Activated CD4-positive, alpha-beta T cell treated with anti-CD3 and anti-CD28 coated beads for 4 hours (primary cell): ENCODE measurements at places on chromosomes 12 and 14.

DNA sequence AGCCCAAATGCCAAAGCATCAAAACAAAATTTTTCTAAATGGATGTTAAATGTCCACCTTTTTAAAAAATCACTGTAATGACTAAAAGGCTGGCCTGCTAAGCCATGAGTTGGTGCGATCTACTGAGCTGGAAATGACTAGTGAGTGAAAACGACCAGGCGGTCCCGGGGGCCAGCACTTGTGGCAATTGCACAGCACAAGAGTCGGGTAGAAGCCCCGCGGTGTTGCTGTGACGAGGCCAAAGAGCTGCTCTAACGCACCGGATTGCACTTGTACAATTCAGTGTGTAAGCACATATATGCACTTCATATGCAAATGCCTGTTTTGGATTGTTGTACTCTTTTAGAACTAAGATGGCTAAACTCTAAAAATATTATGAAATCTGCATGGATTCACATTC, 64.1 kb upstream of the DYNC1H1 start:
- DNase-seq: no peak

DNA sequence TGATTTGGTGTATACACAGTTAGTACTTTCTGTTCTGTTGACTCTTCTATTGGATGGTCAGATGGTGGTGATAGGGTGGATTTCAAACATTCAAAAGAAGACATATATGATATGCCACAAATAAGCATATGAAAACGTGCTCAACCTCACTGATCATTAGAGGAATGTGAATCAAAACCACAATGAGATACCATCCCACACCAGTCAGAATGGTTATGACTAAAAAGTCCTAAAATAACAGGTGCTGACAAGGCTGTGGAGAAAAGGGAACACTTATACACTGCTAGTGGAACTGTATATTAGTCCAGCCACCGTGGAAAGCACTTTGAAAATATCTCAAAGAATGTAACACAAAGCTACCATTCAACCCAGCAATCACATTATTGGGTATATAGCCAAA, 425.5 kb downstream of the C12orf50 start:
- DNase-seq: no peak

DNA sequence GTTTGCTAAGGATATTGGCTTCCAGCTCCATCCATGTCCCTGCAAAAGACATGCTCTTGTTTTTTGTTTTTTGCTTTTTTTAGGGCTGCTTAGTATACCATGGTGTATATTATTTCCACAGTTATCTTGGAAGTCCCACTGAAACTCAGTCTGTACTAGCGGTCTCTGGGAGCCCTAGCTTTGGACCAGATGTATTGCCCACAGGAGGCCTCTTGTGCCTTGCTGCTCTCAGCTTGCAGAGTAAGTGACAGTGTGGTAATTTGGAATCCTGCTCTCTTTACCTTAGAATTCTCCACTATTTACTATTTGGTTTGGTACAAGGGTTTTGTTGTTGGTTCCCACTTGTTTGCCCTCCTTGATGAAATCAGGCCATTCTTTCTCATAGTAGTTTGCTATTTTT, 1022.9 kb downstream of the LRFN5 start:
- no peak for DNase-seq

- DNase-seq: peak; percentile 78
Observed at GRCh38 chr14:60247994-60248696, 876 bp upstream of the PPM1A start.

- DNase-seq: peak; percentile 11
Observed at GRCh38 chr12:127293507-127294310, 973.3 kb upstream of the TMEM132C start.

GRCh38 chr12:125538401-125539199, 473.4 kb downstream of the AACS start:
- DNase-seq: no peak
